ENCODE measurements at places on chromosomes 1 and 21.

- DNase-seq, result no peak
Observed at GRCh38 chr1:26608895-26609294, 79.3 kb downstream of the RPS6KA1 start.

- DNase-seq, result no peak
Observed at GRCh38 chr21:27840262-27840661, 873.4 kb upstream of the ADAMTS5 start.

DNA sequence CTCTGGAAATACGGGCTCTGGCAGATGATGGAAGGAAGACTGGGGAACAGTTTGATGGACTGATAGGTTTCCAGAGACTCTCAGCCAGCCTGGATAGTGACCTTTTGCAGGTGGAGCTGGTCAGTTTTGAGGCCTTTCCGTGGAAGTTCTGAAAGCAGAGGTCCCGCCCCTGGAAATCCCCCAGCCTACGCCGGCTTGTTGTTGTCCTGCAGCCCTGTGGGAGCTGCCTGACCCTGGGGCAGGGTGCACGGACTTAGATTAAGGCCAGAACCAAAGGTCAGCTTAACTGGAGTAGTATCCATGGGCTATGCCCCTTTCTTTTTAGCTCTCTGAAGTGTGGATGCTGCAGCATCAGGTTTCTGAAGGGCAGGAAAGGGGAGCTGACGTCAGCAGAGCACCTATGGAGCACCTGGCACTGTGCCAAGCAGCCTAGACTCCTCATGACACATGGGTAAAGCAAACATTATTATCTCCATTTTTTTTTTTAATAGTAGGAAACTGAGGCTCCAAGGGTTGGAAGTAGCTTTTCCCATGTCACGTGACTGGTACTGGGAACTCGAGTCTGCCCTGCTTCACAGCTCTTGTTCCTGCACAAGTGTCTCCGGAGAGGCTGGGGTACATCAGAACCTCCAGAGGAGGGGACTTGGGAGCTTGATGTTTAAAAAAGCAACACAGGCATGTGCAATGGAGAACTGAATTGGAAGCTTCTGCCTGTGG is 38.5 kb downstream of the IER5 start:
- no peak for DNase-seq

- DNase-seq, result no peak
Observed at GRCh38 chr1:116289193-116289592, 83.9 kb upstream of the ATP1A1 start.

DNA sequence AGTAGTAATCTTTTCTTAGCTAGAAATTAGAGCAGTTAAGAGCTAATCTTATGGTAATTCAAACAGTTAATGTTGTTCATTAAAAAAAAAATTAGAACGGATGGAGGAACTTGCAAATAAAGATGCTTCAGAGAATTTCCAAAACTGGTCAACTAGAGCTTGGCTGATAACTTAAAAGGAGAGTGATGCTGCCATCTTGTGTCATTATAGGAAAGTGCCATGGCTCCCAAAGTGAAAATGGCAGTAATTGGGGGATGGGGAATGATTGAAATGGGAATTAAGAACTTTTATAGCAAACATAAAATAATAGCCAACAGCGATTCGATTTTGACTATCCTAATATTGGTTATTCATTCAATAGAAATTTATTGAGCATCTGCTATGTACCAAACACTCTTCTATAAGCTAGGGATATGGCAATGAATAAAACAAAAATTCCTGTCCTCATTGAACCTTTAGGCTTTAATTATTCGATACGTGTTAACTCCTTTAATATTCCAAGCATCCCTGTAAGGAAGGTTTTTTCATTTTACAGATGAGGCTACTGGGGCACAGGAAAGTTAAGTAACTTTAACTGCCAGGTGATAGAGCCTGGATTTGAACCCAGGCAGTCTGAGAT is 5.7 kb upstream of the PLPP3 start:
- peak; percentile 75 for DNase-seq

DNA sequence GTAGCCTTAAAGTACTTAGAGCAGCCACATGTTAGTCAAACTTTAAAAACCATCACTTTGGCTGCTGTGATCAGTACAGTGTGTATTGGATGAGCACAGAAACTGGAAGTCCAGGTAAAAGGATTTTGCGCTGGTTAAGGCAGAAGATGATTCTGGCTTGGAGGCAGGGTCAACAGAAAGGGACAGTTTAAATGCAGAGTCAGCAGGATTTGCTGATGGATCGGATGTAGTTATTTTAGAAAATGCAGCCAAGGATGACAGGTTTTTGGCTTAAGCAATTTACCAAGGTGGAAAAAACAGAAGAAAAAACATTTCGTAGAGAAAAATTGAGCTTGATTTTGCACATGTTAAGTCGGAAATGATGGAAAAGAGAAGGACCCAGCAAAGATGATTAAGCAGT is 45.9 kb upstream of the MORC3 start:
- DNase-seq, result no peak

GRCh38 chr1:153615406-153615805 is 719 bp downstream of the S100A14 start:
- no peak for DNase-seq

DNA sequence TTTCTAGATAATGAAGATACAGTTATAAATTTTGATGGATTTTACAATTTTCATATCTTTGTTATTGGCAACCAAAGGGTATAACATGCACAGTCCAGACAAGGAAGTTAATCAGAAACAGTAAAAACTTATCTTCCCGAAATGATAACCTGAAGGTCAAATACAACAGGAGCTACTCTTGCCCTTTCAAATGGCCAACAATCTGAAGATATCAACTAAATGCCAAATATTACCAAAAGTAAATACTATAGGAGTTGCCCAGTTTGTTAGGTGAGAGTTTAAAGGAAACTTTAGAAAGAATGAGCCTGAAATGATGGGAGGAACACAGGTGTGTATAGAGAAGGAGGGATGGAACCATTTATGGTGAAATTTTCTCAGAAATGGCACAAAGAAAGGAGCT is 153.2 kb downstream of the RGS7 start:
- no peak for DNase-seq

DNA sequence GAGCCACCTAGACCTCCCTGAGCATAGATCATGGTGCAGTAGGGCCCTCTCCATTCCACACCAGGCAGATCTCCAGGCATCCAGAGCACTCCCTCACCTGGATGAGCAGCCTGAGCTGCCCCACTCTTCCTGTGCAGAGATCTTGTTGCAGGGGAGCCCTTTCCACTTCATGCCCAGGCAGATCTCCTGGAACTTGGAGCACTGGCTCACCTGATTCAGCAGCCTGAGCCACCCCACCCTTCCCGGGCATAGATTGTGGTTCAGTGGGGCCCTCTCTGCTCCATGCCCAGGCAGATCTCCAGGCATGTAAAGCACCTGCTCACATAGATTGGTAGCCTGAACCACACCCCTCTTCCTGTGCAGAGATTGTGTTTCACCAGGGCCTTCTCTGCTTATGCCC is 78.0 kb downstream of the SEC16B start:
- no peak for DNase-seq

- peak; percentile 57 for DNase-seq
Observed at GRCh38 chr1:60903591-60903990, 178.8 kb upstream of the NFIA start.

DNA sequence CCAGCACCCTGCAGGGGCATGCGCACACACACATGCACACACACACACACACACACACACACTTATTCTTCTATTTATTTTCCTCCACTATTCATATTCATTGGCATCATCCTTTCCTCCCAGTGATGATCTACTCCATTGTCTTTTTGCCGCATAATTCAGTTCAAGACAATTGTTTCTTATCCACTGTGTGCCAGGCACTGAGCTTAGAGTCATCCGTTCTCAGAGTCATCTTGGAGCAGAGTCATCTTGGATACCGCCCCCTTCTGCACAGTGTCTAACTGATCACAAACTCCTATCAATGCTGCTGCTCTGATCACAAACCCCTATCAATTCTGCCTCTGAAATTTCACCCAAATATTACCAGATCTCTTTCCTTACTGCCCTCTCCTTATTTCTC is 102.8 kb upstream of the PROX1 start:
- peak; percentile 80 for DNase-seq

DNA sequence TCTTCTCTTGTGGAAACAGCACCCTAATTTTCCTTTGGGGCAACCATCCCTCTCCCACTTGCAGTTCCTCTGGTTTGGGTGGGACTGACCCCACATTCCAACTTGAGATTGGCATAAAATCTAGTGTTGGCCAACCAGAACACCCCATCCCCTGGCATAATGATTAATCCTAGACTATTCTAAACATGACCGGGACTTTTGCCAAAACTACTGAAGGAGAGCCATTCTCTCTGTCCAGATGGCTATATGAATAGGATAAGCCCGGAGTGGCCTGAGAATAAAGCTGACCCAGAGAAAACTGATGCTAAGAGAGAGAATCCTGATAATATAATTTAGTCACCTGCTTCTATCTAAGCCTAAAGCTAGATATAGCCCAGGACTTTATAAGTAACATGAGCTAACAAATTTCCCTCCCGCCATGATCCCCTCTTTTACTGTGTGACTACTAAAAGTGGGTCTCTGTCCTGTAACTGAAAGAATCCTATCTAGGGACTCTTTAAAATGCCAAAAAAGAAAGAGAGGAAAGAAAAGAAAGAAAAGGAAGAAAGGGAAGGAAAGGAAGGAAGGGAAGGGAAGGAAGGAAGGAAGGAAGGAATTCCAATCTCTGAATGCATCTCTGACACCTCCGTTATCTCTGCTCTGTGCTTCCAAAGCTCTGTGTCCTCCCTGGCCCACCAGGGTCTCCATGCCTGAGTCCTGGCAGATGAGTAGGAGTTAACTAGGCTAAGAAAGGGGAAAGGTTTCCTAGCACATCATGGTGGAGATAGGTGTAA is 28.0 kb upstream of the NRDC start:
- peak; percentile 64 for DNase-seq

DNA sequence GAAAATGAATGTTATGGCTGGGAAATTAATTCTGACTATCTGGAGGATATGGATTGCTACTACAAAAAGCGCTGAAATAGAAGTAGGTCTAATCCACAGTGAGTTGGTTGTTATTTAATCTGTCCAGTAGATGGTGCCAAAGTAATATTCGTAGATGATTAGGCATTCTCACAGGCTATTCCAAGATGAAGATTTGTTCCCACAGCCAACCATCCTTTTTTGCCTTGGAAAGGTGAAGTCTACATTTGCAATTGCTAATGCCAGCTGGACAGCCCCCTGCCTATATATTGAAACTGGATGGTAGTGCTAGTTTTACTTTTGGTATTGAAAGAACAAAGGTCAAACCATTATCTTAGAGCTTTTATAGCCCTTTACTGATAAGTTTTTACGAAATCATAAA is 43.8 kb downstream of the RBM11 start:
- peak; percentile 86 for DNase-seq

DNA sequence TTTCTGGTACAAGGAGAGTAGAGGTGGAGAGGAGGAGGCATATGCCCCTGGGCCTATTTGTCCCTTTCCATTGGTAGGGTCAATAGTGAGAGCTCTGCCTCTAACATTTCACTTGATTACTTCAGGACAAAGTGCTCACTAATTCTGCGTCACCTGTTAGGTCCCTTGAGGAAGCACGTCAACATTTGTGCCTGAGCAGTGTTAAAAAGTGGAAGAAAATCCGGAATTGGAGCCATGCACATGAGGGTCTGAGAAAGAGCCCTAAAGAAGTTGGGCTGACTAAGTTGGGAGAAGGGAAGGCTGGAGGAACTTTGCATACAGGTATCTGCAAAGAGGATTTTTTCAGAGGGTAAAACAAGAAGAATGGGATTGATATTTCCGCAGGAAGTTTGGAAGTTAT is 1.9 kb downstream of the SLC25A44 start:
- DNase-seq, result no peak

DNA sequence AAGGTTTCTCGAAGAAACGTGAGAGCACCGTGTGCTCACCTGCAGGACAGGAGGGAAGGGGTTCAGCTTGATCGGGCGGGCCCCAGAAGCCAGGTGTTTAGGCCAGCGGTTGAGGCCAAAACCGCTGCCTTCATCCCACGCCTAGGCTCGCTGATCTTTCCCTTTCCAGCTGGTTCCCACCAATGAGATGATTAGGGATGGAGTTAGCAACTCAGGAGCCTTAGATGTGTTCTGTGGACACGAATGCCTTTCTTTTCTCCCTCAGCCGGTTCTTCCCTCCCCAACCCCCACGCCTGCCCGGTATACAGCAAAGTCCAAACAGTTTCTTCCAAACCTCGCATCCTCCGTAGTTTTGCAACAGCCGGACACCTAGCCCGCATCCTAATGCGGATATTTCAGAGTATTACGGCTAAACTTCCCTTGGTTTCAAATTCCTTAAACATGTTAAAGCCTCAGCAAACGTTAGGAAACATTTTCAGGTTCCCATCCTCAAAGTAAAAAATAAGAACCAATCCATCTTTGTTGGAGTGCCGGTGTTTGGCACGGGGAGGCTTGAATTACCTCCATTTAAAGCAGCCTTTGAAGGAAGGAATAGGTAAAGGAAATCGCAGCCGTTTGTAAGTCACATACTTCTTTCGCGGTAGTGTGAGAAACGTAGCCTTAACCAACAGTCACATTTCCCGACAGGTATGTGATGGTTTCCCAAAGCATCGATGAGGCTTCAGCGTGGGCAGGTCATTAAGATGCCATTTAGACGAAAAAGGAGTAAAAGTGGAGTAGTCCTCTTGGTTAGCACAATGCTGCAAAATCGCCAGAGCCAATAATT is 1.1 kb downstream of the LRRC8C start:
- DNase-seq, result no peak

- peak; percentile 31 for DNase-seq
Observed at GRCh38 chr1:175885326-175885725, 141.9 kb upstream of the TNR start.

DNA sequence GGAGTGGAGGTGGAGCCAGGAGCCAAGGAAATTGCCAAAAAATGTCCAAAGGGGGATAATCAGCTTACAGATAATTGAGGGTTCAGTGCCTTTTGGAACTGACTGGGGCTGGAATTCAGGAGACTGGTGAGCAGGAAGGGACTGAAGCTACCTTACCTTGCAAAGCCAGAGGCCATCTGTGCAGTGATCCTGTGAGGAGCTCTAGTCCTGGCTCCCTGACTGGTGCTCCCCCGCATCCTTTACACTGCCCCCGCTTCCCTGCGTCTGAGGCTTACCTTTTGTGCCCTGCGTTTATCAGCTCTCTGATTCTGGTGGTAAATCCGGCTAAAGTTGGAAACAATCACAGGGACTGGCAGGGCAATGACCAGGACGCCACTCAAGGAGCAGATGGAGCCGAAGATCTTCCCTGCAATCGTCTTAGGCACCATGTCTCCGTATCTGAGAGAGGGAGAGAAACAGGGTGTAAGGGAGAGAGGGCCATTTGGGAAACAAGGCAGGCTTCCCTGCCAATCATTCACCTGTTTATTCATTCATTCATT is 31.0 kb downstream of the DDX20 start:
- DNase-seq, result no peak

- no peak for DNase-seq
Observed at GRCh38 chr1:7679159-7679872, 91.8 kb upstream of the VAMP3 start.

- DNase-seq, result no peak
Observed at GRCh38 chr1:226668173-226668560, 70.9 kb downstream of the ITPKB start.

GRCh38 chr1:54981466-54981865 is 1.0 kb downstream of the TMEM61 start:
- no peak for DNase-seq

DNA sequence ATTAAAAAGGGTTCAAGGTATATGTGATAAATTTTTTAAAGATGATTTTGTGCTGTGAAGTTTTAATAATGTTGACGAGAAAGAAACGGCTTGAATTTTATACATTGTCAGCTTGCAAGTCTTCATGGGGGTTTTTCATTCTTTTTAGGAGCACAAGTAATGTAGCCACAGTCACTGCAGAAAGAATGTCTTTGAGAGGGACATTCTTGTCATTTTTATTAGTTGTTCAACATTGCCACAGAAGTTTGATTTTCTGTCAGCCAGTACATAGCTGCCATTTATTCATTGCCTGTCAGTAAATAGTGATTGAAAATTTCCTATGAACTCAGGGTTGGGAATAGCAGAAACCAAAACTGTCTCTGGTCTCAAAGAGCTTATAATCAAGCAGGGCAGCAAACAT is 156.3 kb downstream of the DHRS3 start:
- DNase-seq, result no peak

Measured in Ammon's horn (tissue), 1 donor.